Smooth muscle cell of the pulmonary artery (primary cell): ENCODE measurements at places on chromosomes 2 and 18. TPM values are rescaled to one million over a fixed set of nuclear protein-coding genes. Genes with fewer than 3 reads are reported as not detected.

The RGPD4 gene
- under 0.01 TPM in 1 of 2 replicates, not detected in the other for total RNA-seq

The TWIST2 gene
- total RNA-seq: 20.7 and 29.0 TPM in 2 replicates

The DNER gene
- total RNA-seq: 0.20 and 1.0 TPM in 2 replicates

The LYG2 gene
- total RNA-seq: not detected in 2 replicates

The LYPD6 gene
- 0.07 TPM in 1 of 2 replicates, not detected in the other for total RNA-seq

The PIGN gene
- total RNA-seq: 39.6 and 56.6 TPM in 2 replicates

The SLC38A11 gene
- 0.13 and 0.83 TPM in 2 replicates for total RNA-seq

The FOXD4L1 gene
- total RNA-seq: 0.13 and 0.17 TPM in 2 replicates

The SLC16A14 gene
- total RNA-seq: 1.1 and 1.8 TPM in 2 replicates
